ENCODE measurements at places on chromosomes 7 and 10.

DNA sequence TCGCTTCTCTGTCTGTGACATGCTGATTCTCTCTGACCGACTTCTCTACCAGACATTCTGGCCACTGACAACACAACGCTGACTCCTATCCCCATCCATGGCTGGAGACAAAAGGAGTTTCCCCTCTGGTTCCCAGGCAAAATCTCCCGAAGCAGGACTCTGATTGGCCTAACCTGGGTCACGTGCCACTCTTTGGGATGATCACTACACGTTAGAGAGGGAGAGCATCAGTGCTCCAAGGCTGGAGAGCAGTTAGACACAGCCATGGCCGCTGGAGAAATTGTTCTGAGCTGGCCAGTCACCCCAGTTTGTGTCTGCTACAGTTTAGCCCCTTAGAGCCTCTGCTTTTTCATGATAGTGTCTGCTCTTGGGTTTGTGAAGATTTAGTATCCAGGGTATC lies 38.9 kb downstream of the ADAMTS14 start:
- DNase-seq = no peak

GRCh38 chr7:116591202-116592040 lies 66.6 kb downstream of the CAV1 start:
- DNase-seq = no peak

GRCh38 chr10:113907166-113907565 lies 52.7 kb downstream of the NHLRC2 start:
- DNase-seq = no peak

DNA sequence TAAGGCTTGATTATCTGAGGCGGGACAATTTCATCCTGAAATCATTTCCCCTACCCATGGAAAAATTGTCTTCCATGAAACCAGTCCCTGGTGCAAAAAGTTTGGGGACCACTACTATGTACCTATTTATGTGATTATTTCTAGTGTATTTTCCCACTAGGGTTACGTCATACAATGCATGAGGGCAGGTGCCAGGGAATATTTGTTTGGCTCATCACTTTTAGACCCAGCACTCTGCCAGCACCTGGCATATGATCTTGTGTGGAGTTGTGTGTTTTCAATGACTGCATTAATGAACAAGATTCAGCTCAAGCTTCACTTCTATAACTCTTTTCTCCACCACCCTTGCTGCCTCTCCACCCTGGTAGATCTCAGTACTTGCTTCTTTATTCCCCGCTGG lies 73.3 kb upstream of the TNKS2 start:
- DNase-seq = no peak

DNA sequence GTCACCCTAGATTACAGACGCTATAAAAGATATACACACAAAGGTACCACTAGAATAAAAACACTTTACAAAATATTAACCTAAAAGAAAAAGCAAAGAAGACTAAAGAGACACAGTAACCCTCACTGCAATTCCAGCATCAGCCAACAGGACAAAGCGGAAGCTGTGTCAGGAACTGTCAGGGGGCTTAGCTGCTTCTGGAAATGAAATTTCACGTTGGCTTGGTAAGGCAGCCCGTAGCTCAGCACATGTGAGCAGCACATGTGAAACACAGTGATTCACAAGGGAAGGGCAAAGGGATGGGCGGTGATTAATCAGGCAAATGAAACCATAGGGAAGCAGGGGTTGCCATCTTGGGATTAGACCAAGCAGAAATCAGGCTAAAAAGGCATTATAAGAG lies 195.4 kb downstream of the MGMT start:
- DNase-seq = no peak

DNA sequence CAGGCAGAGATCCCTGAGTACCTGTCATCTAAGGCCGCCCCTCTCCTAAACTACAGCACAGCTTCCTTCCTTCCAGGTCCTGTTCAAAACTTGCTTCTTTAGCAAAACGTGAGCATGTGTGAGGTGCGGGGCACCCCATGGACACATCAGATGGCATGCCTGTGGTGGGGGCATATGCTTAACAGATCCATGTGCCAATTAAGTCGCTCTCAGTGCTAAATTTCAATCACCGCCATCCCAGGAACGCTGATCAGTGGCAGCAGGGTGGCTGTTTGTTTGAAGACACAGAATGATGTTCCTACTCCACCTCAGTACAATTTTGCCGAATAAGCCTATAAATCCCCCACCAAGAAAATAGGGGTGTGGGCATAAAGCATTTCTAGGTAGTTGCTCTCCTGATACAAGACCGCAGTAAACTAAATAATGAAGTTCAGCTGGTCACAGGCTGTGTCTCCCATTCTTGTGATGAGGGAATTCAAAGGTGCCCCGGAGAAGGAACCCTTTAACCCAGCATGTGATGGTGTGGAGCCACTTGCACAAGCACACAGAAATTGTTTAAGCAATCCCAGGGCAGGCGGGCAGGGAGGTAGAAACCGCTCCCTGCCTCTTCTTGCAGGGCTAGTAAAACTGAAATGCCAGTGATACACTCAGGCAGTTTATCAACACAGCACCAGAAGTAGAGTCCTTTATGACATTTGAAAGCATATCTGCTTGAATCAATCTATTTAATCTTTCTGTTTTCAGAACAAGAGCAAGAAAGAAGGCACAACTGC lies 205.7 kb downstream of the SORCS1 start:
- no peak for DNase-seq

- DNase-seq = no peak
Measured at GRCh38 chr7:43791665-43792064, 33.2 kb downstream of the BLVRA start.

- no peak for DNase-seq
Measured at GRCh38 chr7:77464589-77464988, 48.4 kb upstream of the GSAP start.
